ENCODE measurements at places on chromosomes 5 and 9.

GRCh38 chr5:135829681-135830383 lies 4.6 kb upstream of the SLC25A48 start:
- DNase-seq: no peak

- DNase-seq: no peak
Measured at GRCh38 chr9:137427454-137428310, 4.5 kb downstream of the NOXA1 start.

GRCh38 chr9:128636024-128636390 lies 20.6 kb downstream of the DYNC2I2 start:
- no peak for DNase-seq

GRCh38 chr5:157918811-157919742 lies 60.1 kb upstream of the CLINT1 start:
- no peak for DNase-seq

DNA sequence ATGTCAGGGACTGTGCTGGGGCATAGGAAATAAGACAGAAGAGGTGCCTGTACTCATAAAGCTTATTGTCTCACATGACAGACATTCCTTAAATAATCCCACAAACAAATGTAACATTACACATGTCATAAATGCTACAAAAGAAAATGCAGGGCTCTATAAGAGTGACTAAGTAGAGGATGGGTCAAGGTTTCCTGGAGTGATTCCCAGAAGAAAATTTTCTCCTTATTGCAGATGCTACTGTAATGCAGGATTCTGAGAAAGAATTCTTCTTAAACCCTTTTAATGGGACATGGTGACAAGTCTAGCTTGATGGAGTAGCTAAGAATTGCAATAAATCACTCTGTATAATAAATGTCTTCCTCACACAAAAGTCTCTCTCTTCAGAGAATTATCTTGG lies 55.7 kb downstream of the SH3TC2 start:
- no peak for DNase-seq

DNA sequence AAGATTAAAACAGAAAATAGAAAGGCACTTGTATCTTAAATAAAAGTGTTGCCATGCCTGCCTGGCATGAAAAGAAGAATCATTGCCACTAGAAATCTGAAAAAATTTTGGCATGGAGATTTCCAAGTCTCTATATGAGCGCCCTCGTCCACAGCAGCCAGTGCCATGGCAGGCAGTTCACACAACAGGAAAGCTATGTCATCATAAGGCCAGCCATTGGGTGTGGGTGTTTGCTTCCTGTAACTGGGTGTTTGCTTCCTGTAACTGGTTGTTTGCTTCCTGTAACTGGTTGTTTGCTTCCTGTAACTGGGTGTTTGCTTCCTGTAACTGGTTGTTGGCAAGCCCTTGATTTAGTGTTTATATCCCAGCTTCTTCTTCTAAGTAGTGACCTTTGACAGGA lies 446.7 kb downstream of the IRX1 start:
- no peak for DNase-seq

- DNase-seq: no peak
Measured at GRCh38 chr5:58670582-58670981, 87.7 kb downstream of the RAB3C start.

GRCh38 chr9:129737479-129738274 lies 15.2 kb downstream of the PTGES start:
- peak; percentile 68 for DNase-seq

DNA sequence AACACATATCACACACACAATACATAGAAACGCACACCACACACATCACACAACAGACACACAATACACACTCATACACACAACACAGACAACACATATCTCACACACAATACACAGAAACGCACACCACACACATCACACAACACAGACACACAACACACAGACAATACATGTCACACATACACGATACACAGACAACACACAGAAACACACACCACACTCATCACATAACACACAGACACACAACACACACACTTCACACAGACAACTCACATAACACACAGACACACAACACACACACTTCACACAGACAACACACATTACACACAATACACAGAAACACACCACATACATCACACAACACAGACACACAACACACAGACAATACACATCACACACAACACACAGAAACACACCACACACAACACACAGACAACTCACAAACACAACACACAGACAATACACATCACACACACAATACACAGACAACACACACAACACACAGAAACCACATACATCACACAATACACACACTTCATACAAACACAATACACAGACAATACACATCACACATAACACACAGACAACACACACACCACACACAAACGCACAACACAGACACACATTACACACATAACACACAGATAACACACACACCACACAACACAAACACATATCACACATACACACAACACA lies 4.3 kb upstream of the CCDC187 start:
- no peak for DNase-seq

- no peak for DNase-seq
Measured at GRCh38 chr5:57696389-57696769, 213.8 kb upstream of the ACTBL2 start.

GRCh38 chr5:12277504-12278192 lies 373.4 kb upstream of the CTNND2 start:
- no peak for DNase-seq

- peak; percentile 32 for DNase-seq
Measured at GRCh38 chr5:16617274-16617968, 624 bp upstream of the RETREG1 start.

DNA sequence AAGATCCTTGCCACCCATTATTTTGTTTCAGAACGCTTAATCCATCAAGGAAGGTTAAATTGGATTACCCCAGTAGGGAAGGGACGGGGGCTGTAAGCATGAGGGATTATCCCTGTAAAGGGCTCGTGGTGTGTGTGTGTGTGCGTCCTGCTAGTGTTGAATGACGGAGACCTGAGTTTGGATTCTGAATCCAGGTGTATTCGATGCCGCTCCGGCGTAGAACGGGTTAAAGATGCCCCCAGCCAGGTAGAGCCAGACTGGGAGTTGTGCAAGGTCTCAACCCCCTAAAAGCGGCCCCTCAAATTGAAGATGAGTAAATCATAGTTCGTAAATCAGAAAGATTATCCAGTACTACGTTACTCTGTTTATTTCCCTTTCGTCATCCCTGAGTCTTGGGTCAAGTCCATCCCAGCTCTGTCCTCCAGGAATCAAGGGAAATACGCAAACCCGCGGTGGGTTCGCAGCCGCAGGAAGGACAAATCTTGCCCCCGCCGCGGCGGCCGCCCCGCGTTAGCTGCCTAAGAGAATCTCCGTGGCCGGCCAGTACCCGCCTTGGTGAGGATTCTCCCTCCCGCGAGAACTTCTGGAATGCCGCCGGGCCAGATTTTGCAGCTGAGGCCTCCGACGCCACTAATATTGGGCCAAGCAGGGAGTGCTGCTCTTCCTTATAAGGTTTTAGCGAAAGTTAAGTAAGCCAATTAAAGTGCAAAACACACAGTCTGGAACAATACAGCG lies 586 bp upstream of the MTAP start:
- no peak for DNase-seq

DNA sequence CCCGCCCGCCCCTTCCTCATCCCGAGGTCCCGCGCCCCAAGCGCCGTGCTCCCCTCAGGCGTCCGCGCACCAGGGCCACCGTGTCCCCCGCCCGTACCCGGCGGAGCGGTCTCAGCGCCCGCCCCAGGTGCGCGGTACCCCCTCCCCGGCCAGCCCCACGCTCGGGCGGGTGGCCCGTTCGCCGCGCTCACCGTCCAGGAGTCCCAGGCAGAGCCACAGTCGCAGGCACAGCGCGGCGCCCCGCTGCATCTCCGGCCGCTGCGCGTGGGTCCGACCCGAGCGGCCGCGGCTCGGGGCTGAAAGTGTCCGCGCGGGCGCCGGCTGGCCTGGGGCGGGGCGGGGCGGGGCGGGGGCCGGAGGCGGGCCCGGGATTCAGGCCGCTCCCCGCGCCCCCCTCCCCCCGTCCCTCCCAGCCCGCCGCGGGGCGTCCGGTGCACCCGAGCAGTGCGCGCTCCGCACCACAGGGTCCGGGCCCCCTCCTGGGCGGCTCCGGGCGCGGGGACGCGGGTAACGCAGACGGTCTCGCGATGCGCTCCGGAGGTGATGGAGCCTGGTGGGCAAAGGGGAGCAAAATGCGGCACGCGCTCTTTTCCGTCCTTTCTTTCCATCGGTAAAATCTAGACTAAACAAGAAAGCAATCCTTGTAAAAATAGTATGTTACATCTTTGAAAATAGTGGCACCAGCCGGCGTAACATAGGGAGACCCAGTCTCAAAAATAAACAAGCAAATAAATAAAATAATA lies at the start of gene FLT4:
FLT4 (minus strand) TSS at position 304 of the 743 bp plus-strand sequence; CDS start at position 249, 55 bp downstream.
- no peak for DNase-seq

DNA sequence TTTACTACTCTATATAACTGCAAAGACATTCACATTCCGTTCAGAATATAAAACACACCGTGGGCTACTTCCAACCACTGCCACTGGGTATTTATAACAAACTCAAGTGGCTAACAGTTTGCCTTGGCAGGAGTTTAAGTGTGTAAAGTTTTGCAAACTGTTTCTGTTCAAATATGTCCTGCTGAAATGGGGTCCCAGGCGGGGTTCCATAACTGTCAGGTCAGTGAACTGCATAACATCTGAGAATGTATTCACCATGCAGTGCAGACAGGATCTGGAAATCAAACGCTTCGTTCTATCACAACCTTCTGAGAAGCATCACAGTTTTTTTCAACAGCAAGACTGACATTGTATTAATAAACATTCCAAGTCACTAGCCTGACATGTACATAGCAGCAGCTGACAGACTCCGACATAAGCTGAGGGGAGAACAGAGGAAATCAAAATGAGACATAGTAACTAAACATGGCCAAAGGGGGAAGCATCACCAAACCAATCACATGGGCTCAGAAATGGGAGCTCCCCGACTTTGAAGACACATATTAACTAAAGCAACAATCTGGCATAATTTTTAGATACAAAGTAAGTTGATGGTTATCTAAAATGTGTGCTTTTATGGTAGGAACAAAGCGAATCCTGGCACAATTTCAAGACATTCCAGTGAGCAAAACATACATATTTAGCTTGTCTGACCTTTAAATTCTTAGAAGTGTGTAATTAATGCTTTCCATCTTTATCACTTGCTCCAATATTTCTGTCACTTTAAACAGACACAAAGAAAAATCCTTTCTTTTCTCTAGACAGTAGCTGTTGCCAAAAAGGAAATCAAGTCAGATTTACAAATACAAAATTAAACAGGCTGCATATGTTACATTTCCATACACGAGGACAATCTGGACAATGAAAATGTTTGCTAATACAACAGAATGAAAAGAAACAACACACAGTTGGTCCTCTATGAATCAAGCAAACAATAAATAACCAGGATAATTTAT lies 156.8 kb downstream of the MAPKAP1 start:
- no peak for DNase-seq

DNA sequence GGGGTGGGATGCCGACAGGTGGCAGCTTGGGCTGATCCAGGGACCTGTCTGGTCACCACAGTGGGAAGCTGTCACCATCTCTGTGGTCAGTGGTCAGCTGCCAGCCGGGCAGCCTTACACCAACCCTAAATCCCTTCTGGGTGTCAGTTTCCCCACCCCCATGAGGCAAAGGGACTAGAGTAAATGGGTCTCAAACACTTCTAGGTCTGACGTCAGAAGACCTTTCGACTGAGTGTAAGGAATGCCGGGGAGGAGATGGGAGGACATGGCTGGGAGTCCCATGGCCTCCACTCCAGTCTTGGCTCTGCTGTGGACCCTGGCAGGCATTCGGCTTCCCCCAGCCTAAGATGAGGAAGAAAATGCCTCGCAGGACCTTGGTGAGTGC lies 40.3 kb upstream of the SLC25A51 start:
- no peak for DNase-seq

GRCh38 chr5:95846554-95847260 lies 24.2 kb upstream of the GLRX start:
- DNase-seq: peak; percentile 49

DNA sequence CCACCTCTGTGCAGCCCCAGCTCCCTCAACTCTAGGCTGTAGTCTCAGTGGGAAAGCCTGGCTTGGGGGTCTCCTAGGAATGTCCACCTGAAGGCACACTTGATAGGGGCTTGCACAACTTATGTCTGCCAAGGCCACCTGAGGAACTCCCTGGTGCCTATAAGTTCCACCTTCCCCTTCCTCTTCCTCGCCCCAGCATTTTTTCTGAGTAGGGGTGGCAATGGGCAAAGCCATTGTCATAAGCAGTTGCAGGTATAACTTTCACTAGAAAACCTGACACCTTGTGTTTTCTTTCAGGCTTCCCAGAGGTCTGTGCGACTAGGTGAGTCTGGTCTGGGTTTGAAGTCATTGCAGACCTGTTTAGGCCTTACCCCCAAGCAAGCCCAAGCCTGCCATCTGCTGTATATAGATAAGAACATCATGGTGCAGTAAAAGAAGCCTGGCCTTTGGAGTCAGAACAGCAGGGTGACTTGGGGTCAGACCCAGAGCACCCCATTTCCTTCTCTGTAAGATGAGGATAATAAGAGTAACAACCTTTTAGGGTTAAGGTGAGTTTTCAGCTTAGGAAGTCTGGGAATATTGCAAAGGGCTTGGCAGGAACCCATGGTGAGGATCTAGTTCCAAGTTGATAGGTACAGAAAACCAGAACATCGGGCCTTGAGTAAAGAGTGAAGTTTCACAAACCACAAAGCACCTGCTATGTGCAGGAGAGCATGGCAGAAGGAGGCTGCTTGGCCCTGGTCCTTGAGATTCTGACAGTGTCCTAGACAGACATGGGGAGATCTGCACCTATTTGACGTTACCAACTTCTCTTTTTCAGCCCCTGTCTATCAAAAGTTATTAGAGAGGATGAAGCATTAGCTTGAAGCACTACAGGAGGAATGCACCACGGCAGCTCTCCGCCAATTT lies 33.8 kb downstream of the TGFBI start:
- no peak for DNase-seq

DNA sequence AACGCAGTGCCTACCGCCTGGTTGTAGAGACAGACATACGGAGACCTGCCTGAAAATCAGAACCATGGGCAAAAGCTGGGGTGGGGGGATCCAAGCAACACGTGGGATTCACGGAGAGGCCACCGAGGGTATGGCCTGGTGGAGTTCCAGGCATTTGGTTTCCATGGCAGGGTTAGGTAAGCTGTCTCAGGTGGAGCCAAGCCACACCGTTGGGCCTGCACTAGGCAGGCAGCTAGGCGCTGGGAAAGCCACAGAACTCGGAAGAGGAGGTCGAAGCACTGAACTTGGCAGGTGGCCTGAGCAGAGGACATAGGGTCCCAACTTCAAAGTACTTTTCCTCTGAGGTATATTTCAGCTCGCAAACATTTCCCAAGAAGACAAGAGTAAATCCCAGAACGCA lies 111.6 kb downstream of the ISL1 start:
- no peak for DNase-seq

- DNase-seq: no peak
Measured at GRCh38 chr5:104431002-104431620, 868.5 kb upstream of the NUDT12 start.

GRCh38 chr5:136963504-136963903 lies 535.6 kb downstream of the SPOCK1 start:
- no peak for DNase-seq

- DNase-seq: no peak
Measured at GRCh38 chr5:173853370-173854131, 34.6 kb upstream of the CPEB4 start.

DNA sequence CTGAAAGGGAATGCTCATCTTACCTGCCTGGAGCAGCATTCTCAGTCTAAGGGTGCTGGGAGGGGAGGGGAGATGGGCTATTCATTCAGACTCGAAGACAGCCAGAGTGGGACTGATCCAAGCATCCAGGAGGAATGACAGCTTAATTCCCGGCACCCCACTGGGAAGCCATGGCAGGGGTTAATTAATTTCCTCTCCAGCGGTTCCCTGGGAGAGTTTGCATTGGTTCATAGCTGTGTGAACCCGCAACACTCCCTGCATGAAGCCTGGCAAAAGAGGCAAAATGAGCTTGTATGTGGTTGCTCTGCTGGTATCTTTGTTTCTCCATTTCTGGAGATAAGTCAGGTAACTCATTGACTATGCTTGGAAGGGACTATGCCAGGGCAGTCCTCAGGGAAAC lies 401.0 kb upstream of the SLC24A2 start:
- no peak for DNase-seq

Data from activated CD8-positive, alpha-beta memory T cell treated with anti-CD3 and anti-CD28 coated beads for 1 hour (primary cell).